ENCODE measurements at places on chromosomes 6 and 20. TPM values are rescaled to one million over a fixed set of nuclear protein-coding genes. Genes with fewer than 3 reads are reported as not detected.

- no peak for ATAC-seq
Measured at GRCh38 chr20:19809505-19809904, 51.4 kb downstream of the RIN2 start.

- no peak for ATAC-seq
Measured at GRCh38 chr6:162618448-162619002, 109.0 kb downstream of the PRKN start.

- no peak for ATAC-seq
Measured at GRCh38 chr6:147022041-147022440, 182.2 kb upstream of the STXBP5 start.

DNA sequence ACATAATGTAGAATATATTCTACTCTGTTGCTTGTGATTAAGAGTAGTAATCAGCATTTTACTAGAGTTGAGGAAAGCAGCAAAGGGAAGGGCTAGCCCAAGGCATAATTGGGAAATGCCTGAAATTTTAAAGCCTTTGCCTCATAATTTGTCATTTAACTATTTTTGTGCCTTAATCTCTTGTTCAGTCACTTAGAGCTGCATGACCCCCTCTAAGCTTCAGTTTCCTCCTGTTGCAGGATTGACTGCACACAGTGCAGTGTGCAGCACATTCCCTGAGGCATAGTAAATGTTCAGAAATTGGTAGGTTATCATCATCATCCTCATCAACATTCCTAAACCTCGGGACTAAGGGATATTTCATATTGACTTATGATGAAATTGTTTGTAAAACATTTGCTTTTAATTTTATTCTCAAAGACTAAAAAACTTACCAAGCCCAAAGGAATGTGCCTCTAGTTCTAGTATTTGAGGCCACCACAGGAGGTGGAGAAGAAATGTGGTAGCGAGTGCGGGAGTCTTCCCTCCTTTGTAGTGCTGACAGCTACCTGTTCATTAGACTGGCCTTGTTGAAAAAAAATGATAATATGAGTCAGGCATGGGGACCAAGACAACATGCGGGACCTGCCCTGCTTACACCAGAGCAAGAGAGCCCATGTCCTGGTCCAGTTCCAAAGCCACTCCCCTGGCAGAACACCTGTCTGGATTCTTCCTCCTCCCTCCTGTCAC is 14.8 kb upstream of the TENT5A start:
- ATAC-seq = no peak

DNA sequence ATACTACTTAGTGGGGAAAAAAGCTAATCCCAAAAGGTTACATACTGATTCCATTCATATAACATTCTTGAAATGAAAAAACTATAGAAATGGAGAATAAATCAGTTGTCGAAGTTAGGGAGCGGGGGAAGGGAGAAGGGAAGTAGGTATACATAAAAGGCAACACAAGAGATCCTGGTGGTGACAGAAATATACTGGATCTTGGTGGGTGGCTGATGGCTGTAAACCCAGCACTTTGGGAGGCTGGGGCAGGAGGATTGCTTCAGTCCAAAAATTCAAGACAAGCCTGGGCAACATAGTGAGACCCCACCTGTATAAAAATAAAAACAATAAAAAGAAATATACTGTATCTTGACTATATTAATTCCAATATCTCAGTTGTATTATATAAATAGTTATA is 105.7 kb upstream of the LGSN start:
- no peak for ATAC-seq

DNA sequence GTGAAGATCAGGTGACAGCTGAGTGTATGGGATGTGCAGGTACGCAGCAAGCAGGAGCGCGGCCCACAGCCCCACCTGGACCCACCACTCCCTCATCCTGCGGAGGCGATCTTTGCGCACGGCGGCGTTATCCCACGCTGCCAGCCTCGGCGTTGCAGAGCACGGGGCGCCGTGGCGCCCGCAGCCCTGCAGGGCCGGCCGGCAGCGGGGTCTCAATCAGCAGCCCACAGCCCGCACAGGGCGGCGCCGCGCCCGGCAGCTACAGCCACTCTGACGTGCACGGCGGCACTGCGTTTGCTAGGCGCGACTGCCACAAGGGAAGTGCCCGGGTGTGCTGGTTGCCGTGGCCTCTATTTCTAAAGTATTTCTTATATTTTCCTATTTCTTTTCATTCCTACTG is 46.9 kb downstream of the LAMA2 start:
- ATAC-seq = no peak

- no peak for ATAC-seq
Measured at GRCh38 chr20:46973766-46974165, 79.1 kb downstream of the EYA2 start.

Gene CRNKL1
- total RNA-seq = 25.0 TPM

Gene PRICKLE4
- total RNA-seq = 0.59 TPM

Gene SYCP2
- 2.8 TPM for total RNA-seq

Gene FOXC1
- total RNA-seq = 1.7 TPM

Measured in motor neuron (in vitro differentiated cells).